ENCODE measurements at places on chromosomes 11 and 22.
A peak's percentile ranks its signal among the peaks of the same experiment; 100 is the strongest.

- no peak for DNase-seq
Measured at GRCh38 chr11:43997022-43997660, 50.6 kb upstream of the ACCSL start.

DNA sequence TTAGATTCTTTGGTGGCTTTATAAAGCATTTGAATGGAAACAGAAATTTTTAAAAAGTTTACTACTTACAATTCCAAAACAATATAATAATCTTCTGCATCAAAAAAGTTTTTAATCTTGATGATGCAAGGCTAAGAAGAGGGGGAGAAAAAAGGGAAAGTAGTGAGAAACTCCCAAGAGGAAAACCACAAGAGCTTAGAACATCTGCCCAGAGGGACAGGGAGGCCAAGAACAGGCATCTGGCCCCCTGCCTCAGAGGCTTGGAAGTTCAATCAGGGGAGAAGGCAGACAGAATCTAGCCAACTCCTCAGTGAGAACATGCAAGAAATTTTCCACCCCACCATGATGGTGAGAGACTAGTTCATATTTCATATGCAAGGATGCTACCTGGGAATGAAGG is 23.8 kb upstream of the TTC28 start:
- DNase-seq = no peak

GRCh38 chr22:30606455-30607299 is at the start of gene TCN2:
Gene TCN2, plus strand, starts transcription at chr22:30607174. Its CDS starts 158 bp downstream, at chr22:30607332.
- peak; percentile 11 for DNase-seq

DNA sequence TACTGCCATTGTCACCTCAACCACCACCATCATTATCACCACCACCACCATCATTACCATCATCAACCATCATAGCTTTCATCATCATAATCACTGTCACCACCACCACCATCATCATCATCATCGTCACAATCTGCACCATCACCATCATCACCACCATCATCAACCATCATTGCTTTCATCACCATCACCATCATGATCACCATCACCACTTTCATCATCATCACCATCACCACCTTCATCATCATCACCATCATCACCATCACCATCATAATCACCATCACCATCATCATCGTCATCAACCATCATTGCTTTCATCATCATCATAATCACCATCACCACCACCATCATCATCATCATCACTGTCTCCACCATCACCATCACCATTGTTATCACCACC is 8.7 kb upstream of the OSBPL5 start:
- DNase-seq = no peak

DNA sequence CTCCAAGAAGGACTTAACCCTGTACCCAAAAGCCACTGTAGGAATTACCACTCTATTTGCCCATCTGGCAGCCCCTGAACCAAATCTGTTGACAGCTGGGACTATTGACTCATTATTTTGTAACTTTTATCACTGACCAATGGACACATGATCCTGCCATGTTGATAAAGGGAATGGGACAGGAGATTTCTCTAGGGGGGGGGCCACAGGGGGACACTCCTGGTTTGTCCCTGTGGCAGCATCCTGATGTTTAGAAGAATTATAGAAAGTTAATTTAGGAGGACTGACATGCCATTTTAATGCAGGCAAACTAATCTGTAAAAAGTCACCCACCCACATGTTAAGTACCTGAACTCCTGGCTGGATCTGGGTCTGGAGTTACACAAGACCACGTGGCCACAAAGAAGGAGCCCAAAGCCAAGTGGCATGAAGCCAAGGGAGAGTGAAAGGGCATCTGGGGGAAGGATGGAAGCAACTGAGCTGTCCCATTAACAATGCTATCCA is 558.1 kb downstream of the ETS1 start:
- no peak for DNase-seq

- no peak for DNase-seq
Measured at GRCh38 chr11:65066805-65067291, 8.5 kb upstream of the NAALADL1 start.

DNA sequence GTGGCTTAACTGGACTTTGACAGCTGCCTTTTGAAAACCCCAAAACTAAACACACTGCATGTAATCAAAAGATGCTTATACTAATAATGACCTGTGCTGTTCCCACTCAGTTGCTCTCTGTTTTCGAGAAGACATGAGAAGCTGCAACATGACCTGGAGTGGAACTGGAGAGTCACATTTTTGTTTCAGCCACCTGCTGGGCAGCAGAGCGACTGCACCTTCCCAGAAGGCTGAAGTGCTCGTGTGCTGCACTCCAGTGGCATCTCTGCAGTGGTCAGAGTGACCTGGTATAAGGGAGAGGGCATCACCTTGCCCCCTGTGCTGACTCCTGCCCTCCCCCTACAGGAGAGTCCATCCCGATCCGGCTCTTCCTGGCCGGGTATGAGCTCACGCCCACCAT is 8.6 kb downstream of the THYN1 start:
- peak; percentile 32 for DNase-seq

DNA sequence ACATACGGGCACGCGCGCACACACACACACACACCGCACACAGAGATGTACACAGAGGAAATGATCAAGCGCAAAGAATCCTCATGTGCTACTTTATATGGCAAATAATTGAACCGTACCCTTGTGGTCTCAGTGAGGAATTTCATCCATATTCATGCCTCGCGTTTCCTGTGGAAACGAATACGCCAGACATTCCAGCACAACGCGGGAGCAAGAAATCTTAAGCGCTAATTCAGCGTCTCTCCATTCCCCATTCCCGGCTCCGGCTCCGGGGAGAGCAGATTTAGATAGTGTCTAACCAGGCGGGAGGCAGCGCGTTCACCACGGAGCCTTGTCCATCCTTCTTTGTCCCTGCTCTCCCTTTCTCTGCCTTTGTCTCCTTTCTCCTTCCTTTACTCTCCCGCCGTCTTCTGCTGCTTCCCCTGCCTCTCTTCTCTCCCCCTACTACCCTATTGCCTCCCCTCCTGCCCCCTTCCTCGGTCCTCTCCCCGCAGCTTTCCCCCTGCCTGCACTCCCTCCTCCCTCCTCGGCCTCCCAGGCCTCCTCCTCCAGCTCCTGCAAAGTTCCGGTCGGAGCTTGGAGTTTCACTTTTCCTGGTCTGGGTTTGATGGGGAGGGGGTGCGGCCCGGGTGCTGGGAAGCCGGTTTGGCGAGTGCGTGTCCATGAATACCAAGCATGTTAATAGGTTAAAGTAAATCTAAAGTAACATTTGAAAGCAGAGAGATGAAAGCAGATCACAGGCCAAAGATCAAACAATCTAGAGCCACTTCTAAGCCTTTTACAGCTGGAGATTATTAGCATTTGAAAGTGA is 579.3 kb downstream of the BUD13 start:
- no peak for DNase-seq

GRCh38 chr11:47373876-47374719 is 4.2 kb downstream of the SPI1 start:
- DNase-seq = peak; percentile 84

GRCh38 chr22:19756288-19757128 is 4.1 kb upstream of the TBX1 start:
- DNase-seq = peak; percentile 51

- DNase-seq = no peak
Measured at GRCh38 chr22:22721681-22722354, 77.4 kb downstream of the GGTLC2 start.
